Stimulated activated CD4-positive, alpha-beta T cell treated with anti-CD3 and anti-CD28 coated beads, Interleukin-1b, Interleukin-23, amount 100 ng/mL, for 24 hours (primary cell): ENCODE measurements at places on chromosomes 5 and 9.

DNA sequence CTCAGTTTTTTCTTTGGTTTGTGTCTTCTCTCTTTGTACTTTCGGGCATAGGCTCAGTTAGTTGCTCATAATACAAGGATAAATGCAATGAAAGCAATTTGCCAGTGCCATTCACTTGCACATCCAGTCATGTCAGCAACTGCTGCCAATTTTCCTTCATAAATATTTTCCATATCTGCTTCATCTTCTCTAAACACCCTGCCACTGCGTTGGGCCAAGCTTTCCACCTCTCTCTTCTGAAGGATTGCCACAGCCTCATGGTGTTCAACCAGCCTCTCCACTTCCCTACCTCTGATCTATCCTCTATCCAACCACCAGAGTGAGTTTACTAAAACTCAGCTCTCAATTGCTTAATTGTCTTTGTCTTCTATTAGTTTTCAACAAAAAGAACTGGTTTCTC lies 192.5 kb upstream of the ZNF462 start:
- DNase-seq = no peak

GRCh38 chr5:178221282-178221681 lies 11.3 kb downstream of the PHYKPL start:
- no peak for DNase-seq

DNA sequence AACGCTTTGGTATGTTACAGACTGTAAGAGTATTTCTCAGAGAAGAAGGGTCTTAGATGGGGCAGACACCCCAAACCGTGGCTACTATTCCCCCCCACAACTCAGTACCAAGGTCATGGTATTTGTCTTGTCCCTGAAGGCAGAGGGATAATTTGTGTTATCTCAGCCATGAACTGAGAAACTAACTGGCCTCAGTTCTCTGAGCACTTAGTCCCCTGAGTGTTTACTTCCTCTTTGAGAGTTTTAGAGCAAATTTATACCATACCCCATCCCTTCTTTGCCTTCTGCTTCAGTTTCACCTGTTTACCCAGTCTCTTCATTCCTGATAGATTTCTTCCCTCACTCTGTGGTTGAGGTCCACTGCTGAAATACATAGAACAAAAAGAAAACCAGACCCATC lies 183.9 kb downstream of the LRRC70 start:
- DNase-seq = no peak

GRCh38 chr5:143412661-143413342 lies 9.3 kb upstream of the NR3C1 start:
- DNase-seq = no peak

- no peak for DNase-seq
Observed at GRCh38 chr9:107488375-107489143, 1.0 kb downstream of the KLF4 start.

- DNase-seq = no peak
Observed at GRCh38 chr9:128457207-128457606, 1.4 kb downstream of the ODF2 start.

DNA sequence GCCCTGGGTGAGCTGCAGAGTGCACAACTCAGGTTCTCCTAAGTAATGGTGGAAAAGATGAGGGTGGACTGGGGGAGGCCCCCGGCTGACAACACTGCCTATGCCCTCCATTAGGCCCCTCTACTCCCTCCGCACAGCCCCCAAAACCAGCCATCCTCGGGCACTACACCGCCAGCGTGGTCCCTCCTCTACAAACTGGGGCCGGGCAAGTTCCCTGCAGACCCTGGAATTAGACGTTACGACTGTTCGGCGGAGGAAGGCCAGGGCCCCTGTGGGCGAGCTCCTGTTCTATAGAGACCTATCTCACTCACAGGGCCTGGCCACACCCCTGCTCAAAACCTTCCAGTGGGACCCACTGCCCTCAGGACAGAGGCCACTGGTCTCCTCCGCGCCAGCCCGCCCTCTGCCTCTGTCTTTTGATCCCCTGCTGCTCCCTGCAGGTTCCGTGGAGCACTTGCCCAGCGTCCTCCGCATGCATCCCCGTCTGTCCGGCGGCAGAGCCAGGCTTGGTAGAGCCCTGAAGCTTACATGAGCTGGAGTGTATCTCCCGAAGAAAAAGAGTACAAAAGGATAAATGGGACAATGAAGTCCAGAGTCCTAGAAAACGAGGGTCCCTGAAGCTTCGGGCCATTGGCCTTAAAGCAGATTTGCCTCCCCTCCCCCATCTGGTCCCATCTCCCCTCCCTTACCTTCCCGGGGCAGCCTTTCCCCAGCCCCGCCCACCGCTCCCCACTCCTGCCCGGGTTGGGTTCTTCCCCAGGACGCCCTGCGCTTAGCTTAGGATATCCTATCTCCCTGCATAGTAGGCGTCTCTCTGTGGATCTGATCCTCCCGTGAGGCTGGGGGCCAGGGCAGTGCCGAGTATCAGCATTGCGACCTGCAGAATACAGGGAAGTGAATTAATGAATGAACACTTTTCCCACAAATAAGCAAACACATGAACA lies 71.3 kb downstream of the HRH2 start:
- DNase-seq = no peak

DNA sequence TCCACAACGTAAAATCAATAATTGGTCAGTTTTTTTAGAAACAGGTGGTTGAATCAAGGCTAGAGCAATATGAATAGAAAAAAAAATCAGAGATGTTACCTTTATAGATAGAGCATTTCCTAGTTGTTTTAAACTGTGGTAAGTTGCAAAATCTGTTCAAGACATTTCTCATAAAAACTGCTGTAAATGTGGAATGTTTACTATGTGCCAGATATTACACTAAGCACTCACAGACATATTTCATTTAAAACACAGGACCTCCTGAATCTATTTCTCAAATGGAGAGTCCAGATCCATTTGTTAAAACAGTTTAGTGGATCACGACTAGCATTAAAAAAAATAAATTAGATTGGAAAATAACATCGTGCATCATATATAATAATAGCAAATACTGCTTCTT lies 570.0 kb upstream of the ZNF608 start:
- no peak for DNase-seq
